ENCODE measurements at places on chromosomes 4 and X. TPM values are rescaled to one million over a fixed set of nuclear protein-coding genes. Genes with fewer than 3 reads are reported as not detected.

Gene DGAT2L6
- not detected for total RNA-seq

Gene NUDT10
- 1.8 TPM for total RNA-seq

Gene IL15
- 0.37 TPM for total RNA-seq

Gene FAAH2
- total RNA-seq, result 8.1 TPM

Gene ENPEP
- total RNA-seq, result not detected

Gene EVC
- total RNA-seq, result 1.5 TPM

GRCh38 chrX:134803551-134804183 is 145.4 kb upstream of the PLAC1 start:
- H3K36me3 ChIP-seq, result no peaks in the 10 kb centered on the region
- peak overlapping the region; percentile 81 for H3K27ac ChIP-seq
- DNase-seq, result no peak
- H3K27me3 ChIP-seq, result no peaks in the 10 kb centered on the region
- H3K4me3 ChIP-seq, result no peak overlapping the region
- peaks cover 23% of the 10 kb centered on the region for H3K4me1 ChIP-seq

GRCh38 chr4:94208918-94209317 is 1.3 kb downstream of the SMARCAD1 start:
- H3K4me3 ChIP-seq, result peak overlapping the region; percentile 92
- H3K36me3 ChIP-seq, result peaks cover 45% of the 10 kb centered on the region
- H3K27me3 ChIP-seq, result peaks cover 1% of the 10 kb centered on the region
- H3K27ac ChIP-seq, result peak overlapping the region; percentile 99
- H3K4me1 ChIP-seq, result peaks cover 36% of the 10 kb centered on the region

DNA sequence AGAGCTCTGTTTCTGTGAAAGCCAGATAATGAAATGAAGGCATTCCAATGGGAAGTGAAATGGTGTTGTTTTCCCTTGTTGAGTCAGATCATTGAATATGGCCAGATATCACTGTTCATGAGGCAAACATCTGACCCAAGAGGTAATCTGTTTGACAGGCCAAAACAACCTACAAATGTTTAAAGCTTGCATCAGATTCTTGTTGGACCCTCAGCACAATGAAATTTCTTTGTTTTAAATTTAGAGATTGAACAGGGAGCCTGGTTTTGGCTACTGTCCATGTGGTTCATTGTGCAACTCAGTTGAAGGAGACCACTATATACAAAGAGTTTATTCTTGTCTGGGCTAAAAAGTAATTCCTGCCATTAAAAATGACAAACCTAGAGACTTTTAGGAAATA is 159.1 kb downstream of the AFF2 start:
- DNase-seq, result no peak
- peaks cover 2% of the 10 kb centered on the region for H3K36me3 ChIP-seq
- H3K27me3 ChIP-seq, result no peaks in the 10 kb centered on the region
- H3K27ac ChIP-seq, result no peak overlapping the region
- H3K4me1 ChIP-seq, result peaks cover 10% of the 10 kb centered on the region
- no peak overlapping the region for H3K4me3 ChIP-seq

DNA sequence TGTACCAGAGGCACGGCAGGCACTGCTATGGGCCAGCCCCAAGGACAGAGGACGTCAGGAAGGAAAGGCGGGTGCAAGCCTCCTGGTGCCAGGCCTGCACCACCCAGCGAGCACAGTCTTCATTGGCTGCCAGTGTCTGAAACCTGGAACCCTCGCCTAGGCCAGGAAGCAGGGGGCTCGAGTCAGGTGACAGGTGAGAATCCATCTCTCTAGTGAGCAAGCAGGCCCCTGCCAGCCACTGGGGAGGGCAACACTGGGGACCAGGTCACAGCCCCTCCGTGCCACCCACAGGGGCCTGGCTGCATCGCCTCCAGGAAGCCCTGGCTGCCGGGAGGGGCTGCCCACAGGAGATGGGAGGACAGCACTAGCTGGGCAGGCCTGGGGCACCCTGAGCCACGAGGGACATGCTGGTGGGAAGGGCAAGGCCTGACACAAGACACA is 6.9 kb upstream of the HAUS3 start:
- no peak overlapping the region for H3K4me3 ChIP-seq
- peaks cover 12% of the 10 kb centered on the region for H3K4me1 ChIP-seq
- H3K36me3 ChIP-seq, result no peaks in the 10 kb centered on the region
- no peaks in the 10 kb centered on the region for H3K27me3 ChIP-seq
- DNase-seq, result peak; percentile 3
- no peak overlapping the region for H3K27ac ChIP-seq

GRCh38 chrX:122188751-122189150 is 995.3 kb upstream of the GRIA3 start:
- H3K4me1 ChIP-seq, result no peaks in the 10 kb centered on the region
- H3K27me3 ChIP-seq, result no peaks in the 10 kb centered on the region
- H3K27ac ChIP-seq, result no peak overlapping the region
- H3K36me3 ChIP-seq, result no peaks in the 10 kb centered on the region
- DNase-seq, result no peak

GRCh38 chr4:153409412-153409811 is 56.7 kb upstream of the TMEM131L start:
- H3K27ac ChIP-seq, result no peak overlapping the region
- H3K36me3 ChIP-seq, result peaks cover 21% of the 10 kb centered on the region
- no peak for DNase-seq
- no peaks in the 10 kb centered on the region for H3K27me3 ChIP-seq

GRCh38 chr4:26763063-26763462 is 97.6 kb upstream of the STIM2 start:
- no peak overlapping the region for H3K27ac ChIP-seq
- H3K27me3 ChIP-seq, result no peaks in the 10 kb centered on the region
- DNase-seq, result no peak
- peaks cover 3% of the 10 kb centered on the region for H3K4me1 ChIP-seq
- H3K4me3 ChIP-seq, result no peak overlapping the region

GRCh38 chr4:86496094-86497080 is 97.7 kb upstream of the PTPN13 start:
- H3K27me3 ChIP-seq, result peaks cover 2% of the 10 kb centered on the region
- H3K4me3 ChIP-seq, result no peak overlapping the region
- H3K4me1 ChIP-seq, result no peaks in the 10 kb centered on the region
- peak; percentile 52 for DNase-seq

DNA sequence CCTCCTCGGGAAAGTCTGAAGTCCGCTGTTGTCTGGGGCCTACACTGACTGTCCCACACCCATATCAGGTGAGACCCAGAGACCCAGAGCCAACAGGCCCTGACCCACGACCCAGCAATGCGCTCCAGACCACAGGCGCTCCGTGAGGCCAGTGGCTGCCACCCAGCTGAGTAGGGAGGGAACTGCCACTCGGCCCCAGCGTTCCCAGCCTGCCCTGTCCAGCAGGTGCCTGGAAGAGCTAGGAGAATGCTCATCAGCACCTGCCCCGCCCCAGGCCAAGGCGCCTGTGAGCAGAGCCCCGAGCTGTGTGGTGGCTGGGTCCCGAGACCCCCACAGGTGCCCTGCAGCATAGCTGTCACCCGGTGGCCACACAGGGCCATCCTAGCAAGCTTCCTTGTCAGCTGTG is 2.7 kb downstream of the SPON2 start:
- H3K36me3 ChIP-seq, result no peaks in the 10 kb centered on the region
- H3K27me3 ChIP-seq, result peaks cover 22% of the 10 kb centered on the region
- H3K4me3 ChIP-seq, result no peak overlapping the region
- H3K27ac ChIP-seq, result no peak overlapping the region
- DNase-seq, result no peak

- no peak overlapping the region for H3K27ac ChIP-seq
- no peak overlapping the region for H3K4me3 ChIP-seq
- DNase-seq, result no peak
- H3K36me3 ChIP-seq, result no peaks in the 10 kb centered on the region
- H3K27me3 ChIP-seq, result no peaks in the 10 kb centered on the region
Measured at GRCh38 chr4:80097400-80098177, 24.6 kb upstream of the ANTXR2 start.

DNA sequence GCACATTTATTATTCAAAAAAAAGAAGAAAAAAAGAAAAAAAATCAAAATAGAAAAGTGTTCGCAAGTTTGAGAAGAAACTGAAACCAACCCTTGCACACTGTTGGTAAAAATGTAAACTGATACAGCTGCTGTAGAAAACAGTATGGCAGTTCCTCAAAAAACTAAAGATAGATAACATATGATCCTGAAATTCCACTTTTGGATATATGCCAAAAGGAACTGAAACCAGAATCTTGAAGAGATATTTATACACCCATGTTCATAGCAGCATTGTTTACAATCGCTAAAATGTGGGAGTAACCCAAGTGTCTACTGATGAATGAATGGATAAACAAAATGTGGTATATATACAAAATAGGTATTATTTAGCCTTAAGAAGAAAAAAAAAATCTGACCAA is 155.4 kb downstream of the TBCK start:
- H3K27ac ChIP-seq, result no peak overlapping the region
- H3K27me3 ChIP-seq, result no peaks in the 10 kb centered on the region

GRCh38 chr4:161803171-161803570 is 360.6 kb downstream of the FSTL5 start:
- H3K4me1 ChIP-seq, result no peaks in the 10 kb centered on the region
- H3K4me3 ChIP-seq, result no peak overlapping the region
- no peaks in the 10 kb centered on the region for H3K27me3 ChIP-seq
- no peaks in the 10 kb centered on the region for H3K36me3 ChIP-seq
- H3K27ac ChIP-seq, result no peak overlapping the region

DNA sequence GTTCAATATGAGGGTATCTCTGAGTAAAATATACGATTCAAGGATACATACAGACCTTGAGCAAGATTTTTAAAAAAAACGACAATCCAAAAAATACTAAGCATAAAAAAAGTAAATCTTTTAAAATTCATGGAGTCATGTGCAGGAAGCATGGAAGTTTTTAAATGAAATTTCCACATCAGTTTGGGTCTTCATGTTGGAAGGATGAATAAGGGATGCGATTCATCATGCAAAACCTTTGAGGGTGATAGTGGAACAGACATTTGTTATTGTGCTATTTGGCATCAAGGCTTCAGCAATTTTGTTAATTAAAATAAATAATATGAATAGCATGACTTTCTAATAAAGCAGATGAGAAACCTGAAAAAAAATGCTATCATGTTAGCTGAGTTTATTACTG is 815.0 kb upstream of the PCDH10 start:
- no peaks in the 10 kb centered on the region for H3K27me3 ChIP-seq
- DNase-seq, result no peak

GRCh38 chr4:144862210-144862609 is 216.3 kb downstream of the HHIP start:
- H3K27me3 ChIP-seq, result no peaks in the 10 kb centered on the region
- no peaks in the 10 kb centered on the region for H3K36me3 ChIP-seq
- no peaks in the 10 kb centered on the region for H3K4me1 ChIP-seq
- H3K27ac ChIP-seq, result no peak overlapping the region
- H3K4me3 ChIP-seq, result no peak overlapping the region

Data from activated CD4-positive, alpha-beta T cell treated with anti-CD3 and anti-CD28 coated beads for 36 hours (primary cell).